A549 treated with AZD2906 at 1 μM for 4 hours (cell line): ENCODE measurements at places on chromosomes 3 and 15. TPM values are rescaled to one million over a fixed set of nuclear protein-coding genes. Genes with fewer than 3 reads are reported as not detected.

The CDCP1 gene
- total RNA-seq, result 6.5 to 8.4 TPM (median 6.6 TPM) in 5 replicates

The INTS14 gene
- 40.3 to 48.6 TPM (median 41.5 TPM) in 5 replicates for total RNA-seq

The IMPG2 gene
- 0.01 to 0.02 TPM (median 0.01 TPM) in 3 of 5 replicates, not detected in the others for total RNA-seq

The FSD2 gene
- not detected in 5 replicates for total RNA-seq

The TXNRD3 gene
- total RNA-seq, result 6.6 to 7.4 TPM (median 7.0 TPM) in 5 replicates

The ARID3B gene
- total RNA-seq, result 2.8 to 3.3 TPM (median 2.8 TPM) in 5 replicates

The POLR2M gene
- total RNA-seq, result 48.7 to 96.9 TPM (median 57.3 TPM) in 5 replicates

The NCK1 gene
- 20.6 to 27.8 TPM (median 21.6 TPM) in 5 replicates for total RNA-seq

The ABHD6 gene
- total RNA-seq, result 9.5 to 11.0 TPM (median 10.6 TPM) in 5 replicates

The RTP1 gene
- not detected in 5 replicates for total RNA-seq

The NDN gene
- 0.03 to 0.08 TPM (median 0.05 TPM) in 4 of 5 replicates, not detected in the other for total RNA-seq

The BFSP2 gene
- not detected in 5 replicates for total RNA-seq

The SLC28A1 gene
- not detected in 5 replicates for total RNA-seq

The FBXO40 gene
- not detected in 5 replicates for total RNA-seq

The UROC1 gene
- total RNA-seq, result not detected in 5 replicates

The SI gene
- not detected in 5 replicates for total RNA-seq

The DCUN1D1 gene
- total RNA-seq, result 14.7 to 18.7 TPM (median 17.3 TPM) in 5 replicates

The PPP1R14D gene
- 0.14 to 0.21 TPM (median 0.17 TPM) in 3 of 5 replicates, not detected in the others for total RNA-seq

The TGM5 gene
- not detected in 5 replicates for total RNA-seq

The PPM1L gene
- 0.46 to 0.68 TPM (median 0.55 TPM) in 5 replicates for total RNA-seq
